ENCODE measurements at places on chromosomes 13 and 19.

DNA sequence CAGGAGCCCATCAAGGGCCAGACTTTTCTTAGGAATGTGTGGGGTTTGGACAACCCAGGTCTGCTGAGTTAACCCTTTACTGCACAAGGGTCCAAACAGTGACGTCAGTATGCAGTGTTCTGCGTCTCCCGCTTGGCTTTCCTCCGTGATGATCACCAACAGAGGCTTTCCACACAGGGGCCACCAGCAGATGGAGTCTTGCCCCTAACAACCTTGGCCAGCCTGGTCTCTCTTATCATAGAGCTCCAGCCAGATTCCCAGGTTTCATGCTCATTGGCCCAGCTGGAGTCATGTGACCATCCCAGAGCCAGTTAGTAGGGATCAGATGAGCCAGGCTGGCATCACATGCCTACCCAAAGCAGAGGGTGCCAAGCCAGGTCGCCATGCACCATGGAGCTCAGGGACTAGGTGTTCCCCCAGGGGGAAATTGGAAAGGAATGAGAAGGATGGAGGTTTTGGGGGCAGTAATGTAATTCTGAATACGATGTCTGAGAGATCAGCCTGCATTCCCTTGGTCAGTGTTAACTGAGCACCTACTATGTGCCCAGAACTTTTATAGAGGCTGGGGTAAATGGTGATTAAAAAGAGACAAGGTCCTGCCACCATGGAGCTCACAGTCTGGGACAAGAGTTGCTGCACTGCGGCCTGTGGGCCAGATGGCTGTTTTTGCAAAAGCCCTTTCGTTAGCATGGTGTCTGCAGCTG, 61.2 kb downstream of the MYH14 start:
- DNase-seq: no peak

GRCh38 chr19:34231439-34231838, 22.9 kb upstream of the GARRE1 start:
- no peak for DNase-seq

DNA sequence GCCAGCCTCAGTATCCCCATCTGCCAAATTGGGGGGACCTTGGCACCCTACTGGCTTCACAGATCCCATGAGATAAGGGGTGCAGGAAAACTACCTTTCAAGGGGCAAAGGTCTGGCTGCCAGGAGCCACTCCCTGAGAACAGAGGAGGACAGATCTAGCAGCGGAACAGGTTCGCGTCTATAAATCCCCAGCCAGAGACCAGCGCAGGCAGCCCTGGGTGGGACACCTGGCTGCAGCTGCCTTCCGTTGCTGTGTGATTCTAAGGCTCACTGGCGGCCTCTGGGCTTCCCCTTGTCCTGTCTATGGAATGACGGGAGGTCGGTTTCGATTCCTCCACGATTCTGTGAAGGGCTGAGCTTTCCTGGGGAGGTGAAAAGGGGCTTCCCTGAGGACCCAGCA, 7.3 kb downstream of the RELB start:
- no peak for DNase-seq

GRCh38 chr13:27172495-27172842, 858 bp upstream of the USP12 start:
- peak; percentile 87 for DNase-seq

- DNase-seq: no peak
These were observed 125.2 kb downstream of the ATP11A start for GRCh38 chr13:112814905-112815585.

DNA sequence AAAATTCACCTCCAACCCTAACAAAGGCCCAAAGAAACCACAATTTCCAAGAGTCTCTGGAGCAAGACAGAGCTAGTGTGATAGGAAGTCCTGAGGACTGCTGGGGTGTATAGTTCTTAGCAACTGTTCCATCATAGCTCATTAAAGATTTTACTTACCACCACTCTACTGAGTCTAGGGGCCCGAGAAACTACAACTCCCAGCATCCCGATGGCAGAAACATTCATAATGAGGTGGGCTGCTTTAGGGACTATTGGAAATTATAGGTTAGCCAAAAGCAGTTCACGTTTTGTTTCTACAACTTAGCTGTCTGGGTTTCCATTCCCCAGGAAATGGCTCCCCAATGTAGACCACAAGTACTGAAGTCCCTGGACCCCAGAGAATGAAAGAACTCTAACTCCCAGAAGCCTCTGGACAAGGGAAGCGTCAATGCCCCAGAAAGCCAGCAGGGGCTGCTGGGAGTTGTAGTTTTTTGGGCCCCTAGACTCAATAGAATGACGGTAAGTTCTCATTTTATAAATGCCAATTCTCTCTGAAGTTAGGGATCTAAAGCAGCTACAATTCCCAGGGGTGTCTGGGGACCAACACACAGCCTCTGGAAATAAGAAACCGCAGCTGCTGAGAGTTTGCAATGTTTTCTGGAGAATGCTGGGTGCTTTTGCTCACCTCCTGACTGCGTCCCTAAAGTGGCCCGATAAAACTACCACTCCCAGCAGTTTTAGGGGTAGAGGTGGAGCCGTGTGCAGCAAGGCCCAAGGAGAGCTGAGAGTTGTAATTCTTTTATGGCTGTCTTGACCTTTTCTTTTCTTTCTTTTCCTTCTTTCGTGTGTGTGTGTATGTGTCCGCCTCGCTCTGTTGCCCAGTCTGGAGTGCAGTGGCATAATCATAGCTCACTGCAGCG, 11.1 kb downstream of the FTL start:
- no peak for DNase-seq

DNA sequence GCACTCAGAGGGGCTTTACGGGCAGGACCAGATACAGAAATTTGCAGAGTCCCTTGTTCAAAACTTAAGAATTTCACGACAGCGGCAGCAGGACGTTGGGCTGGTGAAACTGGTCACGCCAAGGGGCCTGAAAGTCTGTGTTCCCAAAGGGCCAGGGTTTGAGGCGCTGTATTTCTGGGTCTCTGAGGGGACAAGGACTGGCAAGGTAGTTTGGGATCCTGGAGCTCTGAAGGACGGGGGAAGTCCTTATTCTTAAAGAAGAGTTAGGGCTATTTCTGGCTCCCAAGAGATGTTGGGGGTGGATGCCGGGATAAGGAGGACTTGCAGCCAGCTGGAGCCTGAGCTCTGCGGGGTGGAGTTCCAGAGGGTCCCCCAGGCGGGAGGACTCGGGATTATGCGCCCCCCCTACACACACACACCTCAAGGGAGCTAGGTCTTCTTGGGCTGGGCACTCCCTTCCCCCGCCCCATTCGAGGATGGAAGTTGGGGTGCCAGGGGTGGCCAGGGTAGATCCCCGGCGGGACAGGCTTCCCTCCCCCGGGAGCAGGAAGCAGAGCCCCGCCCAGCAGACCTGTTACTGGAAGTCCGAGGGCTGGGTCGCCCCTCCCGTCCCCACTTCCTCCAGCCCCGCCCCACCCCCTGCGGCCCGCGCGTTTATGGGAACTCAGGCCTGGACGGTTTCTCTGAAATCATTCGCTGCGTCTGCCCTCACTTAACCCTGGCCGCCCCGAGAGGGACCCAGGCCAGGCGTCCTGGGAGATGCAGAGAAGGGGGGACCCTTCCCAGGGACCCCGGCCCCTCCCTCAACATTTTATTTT, 5.6 kb downstream of the BCL3 start:
- DNase-seq: peak; percentile 51

GRCh38 chr19:31970027-31970461, 375.4 kb upstream of the ZNF507 start:
- DNase-seq: no peak

DNA sequence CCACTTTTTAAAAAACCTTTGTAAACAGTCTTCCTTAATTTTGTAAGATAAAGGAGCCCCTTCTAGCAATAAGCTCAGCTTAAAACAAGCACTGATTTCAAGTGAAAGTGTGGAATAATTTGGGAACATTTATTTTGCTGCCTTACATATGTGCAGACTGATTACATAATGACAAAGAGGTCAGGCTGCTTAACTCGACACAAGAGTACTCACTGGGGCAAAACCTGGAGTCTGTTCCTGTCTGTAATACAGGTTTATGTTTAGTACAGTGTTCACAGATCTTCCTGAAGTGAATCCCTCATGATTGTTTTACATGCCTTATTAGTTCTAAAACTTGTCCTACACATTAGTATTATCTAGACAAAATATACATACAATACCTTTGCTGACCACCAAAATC, 609.8 kb downstream of the LMO7 start:
- DNase-seq: no peak

DNA sequence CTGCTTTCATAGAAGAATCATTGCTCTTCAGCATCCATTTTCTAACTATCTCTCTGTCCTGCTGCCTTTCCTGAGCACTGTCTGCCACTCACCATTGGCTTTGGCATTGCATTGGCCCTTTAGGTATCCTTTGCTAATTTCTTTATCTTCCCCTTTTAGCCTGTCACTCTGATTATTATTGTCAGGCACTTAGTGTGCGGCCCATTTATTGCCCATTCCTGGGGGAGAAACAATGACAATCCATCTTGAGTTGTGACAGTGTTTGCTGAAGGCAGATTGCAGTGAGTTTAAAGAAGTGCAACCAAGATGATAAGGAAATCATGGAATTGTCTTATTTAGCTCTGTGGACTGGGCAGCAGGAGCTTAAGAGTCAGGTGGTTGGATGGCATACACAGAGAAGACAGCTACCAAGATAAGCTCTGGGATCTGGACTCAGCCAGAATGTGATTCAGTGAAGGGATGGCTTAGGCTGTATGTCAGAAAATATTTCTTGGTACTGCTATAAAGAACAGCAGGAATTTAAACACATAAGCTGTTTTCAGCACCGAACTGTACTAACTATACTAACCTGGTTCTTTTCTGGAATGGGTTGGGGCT, 25.3 kb downstream of the B3GLCT start:
- no peak for DNase-seq

GRCh38 chr19:31667106-31667505, 317.9 kb upstream of the TSHZ3 start:
- DNase-seq: no peak

DNA sequence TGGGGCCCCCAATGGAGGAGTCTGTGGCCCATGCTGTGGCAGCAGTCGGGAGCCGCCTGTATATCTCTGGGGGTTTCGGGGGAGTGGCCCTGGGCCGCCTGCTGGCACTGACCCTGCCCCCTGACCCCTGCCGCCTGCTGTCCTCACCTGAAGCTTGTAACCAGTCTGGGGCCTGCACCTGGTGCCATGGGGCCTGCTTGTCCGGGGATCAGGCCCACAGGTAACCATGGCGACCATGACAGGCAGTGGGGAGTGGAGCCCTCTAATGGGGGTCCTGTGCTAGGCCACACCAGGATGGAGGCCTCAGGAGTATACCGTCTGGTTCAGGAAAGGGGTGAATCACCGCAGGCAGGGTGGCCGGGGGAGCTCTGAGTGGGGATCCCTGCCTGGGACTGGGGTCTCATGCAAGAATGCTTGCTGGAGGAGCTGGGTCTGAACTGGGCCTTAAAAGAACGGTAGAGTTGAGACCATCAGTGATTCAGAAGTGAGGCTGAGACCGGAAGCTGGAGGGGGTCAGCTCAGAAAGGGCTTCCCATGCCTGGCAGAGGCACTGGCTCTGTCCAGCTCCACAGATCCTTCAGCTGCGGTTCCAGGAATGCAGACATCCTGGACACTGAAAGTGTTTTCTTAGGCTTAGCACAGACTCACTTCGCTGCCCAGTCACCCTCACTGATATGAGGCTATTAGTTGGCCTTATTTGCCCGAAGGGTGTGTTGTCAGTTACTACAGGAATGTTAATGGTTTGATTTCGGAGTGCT, 29.1 kb downstream of the CNFN start:
- no peak for DNase-seq

DNA sequence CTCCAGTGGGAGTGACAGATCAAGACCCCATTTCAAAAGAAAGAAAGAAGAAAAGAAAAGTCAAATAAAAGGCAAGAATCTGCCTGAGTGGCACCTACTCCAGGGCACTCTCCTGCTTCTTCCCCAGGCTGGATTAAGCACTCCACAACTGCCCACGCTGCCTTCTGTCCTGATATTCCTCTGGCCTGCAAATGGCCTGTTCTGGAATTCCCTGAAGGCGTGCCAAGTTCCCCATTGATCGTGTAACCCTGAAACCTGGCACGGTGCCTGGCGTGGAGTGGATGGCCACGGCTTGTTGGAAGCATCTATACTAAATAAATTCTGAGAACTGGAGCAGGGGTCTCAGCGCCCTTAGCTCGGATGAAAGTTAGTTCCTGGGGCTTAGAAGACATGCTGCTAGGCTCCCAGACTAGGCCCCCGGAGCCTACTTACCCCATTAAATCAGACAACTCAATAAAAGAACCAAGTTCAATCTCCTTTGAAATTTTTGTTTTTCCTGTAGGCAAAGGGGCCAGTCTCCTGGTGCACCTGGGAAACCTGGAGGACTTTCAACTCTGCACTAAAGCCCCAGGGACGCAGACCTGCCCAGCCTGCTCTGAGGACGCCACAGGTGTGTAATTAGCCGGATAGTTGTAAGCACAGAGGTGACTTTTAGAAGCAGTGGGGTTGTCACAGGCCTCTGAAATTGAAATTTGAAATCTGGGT, 21.9 kb downstream of the ANKRD27 start:
- no peak for DNase-seq

DNA sequence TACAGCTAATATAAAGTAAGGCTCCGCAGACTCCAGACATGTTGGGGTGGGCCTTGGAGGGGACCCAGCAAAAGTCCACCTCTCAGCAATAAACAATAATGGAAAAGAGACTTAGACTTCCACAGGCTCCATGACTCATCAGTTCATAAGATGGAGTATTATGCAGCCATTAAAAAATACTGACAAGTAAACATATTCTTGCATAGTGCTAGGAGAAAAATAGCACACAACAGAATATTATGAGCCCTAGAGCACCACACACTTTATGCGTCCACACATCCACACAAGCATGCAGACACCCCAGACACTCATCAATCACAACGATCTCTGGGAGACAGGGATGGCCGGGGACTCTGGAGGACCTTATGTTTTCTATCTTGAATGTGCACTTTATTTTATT, 46.0 kb downstream of the PDCD5 start:
- DNase-seq: no peak

DNA sequence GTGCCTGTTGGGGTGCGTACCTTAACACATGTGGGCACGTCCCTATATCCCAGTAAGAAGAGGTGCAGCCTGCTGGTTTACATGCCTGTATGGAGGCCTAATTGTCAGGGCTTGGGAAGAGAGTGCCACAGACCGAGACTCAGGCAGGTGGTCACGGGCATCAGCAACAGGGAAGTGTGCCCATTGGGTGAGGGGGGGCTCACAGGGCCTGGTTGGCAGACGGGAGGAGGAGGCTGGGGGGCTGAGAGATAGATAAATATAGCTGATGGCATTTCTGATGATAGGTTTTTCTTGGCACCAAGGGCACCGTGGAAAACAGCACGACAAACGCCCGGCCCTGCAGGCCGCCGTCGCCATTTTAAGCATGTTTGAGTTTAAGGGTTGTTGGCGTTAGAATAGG, 37.6 kb downstream of the NFIX start:
- no peak for DNase-seq

Data from NCI-H748 treated with DMSO at 0.1 percent for 48 hours (cell line).